Skeletal muscle cell (primary cell): ENCODE measurements at places on chromosomes 7 and 10.

DNA sequence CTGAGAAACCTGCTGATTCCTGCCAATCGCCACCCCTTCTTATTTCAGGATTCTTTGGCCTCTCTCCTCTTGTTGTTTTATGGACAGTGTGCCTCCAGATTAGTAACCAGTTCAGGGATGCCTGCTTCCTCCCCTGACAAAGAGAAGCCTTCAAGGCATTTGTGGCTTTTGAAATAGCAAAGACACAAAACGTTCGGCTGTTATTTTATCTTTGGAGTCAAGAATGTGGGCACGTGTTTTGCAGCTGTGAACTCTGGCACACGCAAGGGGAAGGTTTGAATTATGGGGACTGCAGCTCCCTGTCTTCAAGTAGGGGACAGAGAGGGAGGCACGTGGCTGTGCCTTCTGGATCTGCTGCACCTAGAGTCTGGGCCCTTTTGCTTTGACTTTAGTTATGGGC is 157.9 kb upstream of the GRB10 start:
- peak; percentile 25 for DNase-seq

GRCh38 chr10:30763918-30764317 is 134.4 kb upstream of the LYZL2 start:
- no peak for DNase-seq

DNA sequence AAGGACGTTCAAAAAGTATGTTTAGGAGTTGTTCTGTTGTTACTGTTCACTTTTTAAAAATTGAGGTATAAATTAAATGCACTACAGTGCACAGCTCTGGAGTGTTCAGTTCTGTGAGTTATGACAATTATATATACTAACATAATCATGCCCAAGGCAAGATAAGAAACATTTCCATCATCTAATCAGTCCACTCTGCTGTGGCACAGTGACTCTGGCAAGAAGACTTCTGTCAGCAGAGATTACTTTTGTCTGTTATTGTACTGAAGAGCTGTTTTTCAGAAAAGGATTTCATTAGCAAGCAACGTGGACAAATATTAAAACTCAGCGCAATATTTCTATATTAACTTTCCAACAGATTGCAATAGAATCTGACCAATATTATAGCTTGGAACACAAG is 32.0 kb downstream of the ICA1 start:
- DNase-seq: no peak

GRCh38 chr10:79113827-79114226 is 45.1 kb downstream of the ZMIZ1 start:
- DNase-seq: no peak

DNA sequence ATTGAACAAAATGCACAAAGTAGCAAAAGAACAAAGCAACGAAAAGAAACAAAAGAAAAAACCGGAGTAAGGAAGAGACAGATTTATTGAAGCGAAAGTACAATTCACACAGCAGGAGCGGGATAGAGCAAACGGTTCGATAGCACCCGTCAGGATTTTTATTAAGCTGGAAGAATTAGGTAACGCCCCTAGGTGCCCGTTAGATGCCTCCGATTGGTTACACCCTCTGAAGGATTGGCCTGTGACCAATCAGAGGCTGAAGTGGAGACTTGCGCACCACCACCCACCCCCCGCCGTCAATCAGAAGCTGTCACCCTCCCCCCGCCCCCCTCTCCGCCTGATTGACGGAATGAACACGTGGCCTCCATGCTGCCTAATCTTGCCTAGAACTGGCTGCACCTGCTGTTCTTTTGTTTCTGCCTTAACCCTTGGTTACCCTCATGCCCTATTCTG is 16.8 kb downstream of the OCM2 start:
- DNase-seq: no peak

GRCh38 chr10:15451137-15452094 is 80.3 kb upstream of the FAM171A1 start:
- no peak for DNase-seq

GRCh38 chr7:17489961-17490360 is 191.5 kb downstream of the AHR start:
- no peak for DNase-seq

GRCh38 chr7:117134889-117135552 is 181.7 kb downstream of the ST7 start:
- no peak for DNase-seq
